GOT3 (cell line): ENCODE measurements at places on chromosomes 7 and 10.

- DNase-seq: no peak
Measured at GRCh38 chr10:68079434-68079833, 4.4 kb upstream of the HERC4 start.

- no peak for DNase-seq
Measured at GRCh38 chr7:22697876-22698606, 29.0 kb upstream of the IL6 start.

DNA sequence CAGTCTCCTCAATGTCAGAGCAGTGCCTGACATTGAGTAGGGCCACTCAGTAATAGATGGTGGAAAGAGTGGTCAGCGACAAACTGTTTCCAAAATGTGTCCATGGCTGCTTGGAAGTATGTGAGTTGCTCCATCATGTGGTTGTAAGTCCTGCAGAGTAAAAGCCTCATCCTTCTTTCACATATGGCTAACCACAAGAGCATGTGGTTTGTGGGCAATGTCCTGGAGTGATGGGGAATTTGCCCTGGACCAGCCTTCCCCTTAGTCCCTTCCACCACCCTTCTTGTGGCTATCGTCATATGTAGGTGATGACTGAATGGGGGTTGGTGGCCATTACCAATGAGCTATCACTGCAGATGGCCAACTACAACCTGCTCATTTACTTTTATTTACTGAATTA is 33.0 kb upstream of the PLXNA4 start:
- no peak for DNase-seq

- DNase-seq: no peak
Measured at GRCh38 chr10:132634241-132634946, 96.8 kb downstream of the INPP5A start.

- DNase-seq: no peak
Measured at GRCh38 chr10:53223851-53224250, 451.3 kb upstream of the MBL2 start.

GRCh38 chr10:4391683-4392082 is 434.3 kb upstream of the AKR1E2 start:
- DNase-seq: no peak

DNA sequence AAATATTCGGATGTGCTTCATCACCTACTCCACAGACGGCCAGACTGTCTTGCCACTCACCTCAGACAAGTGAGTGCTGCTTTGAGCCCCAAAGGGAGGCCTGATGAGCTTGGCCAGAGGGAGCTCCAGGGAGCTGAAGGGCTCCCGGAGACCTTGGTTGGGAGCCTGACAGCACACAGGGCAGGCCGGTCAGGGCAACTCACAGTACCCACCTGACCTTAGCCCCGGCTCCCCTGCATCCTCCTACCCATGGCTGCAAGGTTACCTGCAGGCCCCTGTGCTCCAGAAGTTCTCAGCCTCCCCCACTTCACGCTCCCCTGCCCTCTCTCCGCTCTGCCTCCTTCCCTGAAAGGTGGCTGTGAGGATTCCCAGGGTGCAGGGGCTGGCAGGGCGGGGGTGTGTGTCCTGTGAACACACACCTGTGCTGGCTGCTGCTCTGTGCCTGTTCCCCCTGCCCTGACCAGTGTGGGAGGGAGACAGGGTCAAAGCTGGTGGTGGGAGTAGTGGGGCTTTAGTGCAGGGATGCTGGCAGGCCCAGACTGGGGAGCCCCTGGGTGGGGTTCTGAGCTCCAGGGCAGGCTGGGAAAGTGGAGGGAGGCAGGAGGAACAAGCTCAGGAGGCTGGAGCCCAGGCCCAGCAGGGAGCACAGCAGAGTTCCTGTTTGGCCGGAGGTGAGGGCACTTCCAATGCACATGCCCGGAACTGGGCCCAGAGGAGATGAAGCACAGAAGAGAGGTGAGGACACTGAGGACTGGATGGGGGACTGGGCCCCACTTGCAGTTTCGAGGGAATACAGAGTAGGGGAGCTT is 7.2 kb downstream of the ANTXRL start:
- no peak for DNase-seq

- no peak for DNase-seq
Measured at GRCh38 chr7:37193087-37193774, 255.4 kb downstream of the ELMO1 start.

GRCh38 chr7:32048970-32049491 is 21.2 kb downstream of the PDE1C start:
- no peak for DNase-seq

DNA sequence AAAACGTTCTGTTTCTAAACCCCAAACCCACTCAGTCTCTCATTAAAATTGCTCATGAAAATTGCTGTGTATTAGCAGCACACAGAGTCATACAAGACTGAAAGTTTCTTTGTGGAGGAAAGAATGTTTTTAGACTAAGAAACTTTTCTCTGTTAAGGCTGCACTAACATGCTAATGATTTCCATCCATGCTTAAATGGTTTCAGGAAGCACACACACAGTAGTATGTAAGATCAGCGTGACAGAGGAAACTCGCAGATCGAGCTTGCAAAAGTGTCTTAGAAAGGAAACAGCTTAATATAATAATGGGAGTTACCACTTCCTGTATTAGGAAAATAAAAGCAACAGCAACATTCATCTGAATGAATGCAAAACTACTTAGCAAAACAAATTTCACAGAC is 112.7 kb downstream of the ICA1 start:
- DNase-seq: no peak

GRCh38 chr7:8113184-8113583 is 144.6 kb downstream of the GLCCI1 start:
- DNase-seq: no peak

- no peak for DNase-seq
Measured at GRCh38 chr10:26437637-26438461, at the start of gene APBB1IP. Gene APBB1IP, plus strand, starts transcription at chr10:26438341. Its CDS starts 53,986 bp downstream, at chr10:26492327.

GRCh38 chr7:39338716-39339115 is 227.5 kb upstream of the YAE1 start:
- no peak for DNase-seq

DNA sequence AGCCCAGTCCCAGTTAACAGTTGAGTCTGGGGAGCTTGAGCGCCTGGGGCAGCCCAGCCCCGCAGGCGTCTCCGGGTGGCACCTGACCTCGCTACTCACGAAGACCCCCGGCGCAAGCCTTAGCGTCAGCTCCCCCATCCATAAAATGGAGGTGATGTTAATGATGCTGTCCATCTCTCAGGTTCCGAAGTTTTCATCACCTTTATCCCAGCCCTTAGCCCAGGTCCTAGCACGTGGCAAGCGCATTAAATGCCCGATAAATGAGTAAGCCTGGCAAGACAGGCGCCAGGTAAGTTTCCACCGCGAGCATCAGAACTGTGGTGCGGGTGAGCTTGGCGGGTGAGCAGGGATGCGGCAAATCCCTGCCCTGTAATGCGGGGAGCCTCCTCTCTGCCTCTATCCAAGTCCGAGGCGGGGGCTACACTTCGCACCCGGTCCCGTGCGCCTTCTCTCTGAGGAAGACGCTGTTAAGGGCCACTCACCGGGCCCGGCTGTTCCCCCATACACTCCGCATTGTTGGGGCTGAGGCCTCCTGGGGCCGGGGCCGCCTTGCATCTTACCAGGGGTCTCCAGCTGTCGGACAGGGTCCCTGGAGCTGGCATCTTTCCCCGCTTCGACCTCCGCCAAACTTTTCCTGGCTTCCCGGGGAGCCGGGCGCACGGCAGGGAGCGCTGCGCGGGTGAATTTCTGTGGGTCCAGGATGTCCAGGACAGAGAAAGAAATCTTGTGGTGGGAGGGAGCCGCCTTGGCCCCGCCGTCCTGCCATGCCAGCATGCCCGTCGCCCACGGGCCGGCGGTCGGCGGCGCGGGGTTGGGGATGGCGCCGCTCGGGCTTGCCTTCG is 444 bp downstream of the NKX1-2 start:
- DNase-seq: no peak

- no peak for DNase-seq
Measured at GRCh38 chr10:60570272-60570865, 180.7 kb upstream of the ANK3 start.

DNA sequence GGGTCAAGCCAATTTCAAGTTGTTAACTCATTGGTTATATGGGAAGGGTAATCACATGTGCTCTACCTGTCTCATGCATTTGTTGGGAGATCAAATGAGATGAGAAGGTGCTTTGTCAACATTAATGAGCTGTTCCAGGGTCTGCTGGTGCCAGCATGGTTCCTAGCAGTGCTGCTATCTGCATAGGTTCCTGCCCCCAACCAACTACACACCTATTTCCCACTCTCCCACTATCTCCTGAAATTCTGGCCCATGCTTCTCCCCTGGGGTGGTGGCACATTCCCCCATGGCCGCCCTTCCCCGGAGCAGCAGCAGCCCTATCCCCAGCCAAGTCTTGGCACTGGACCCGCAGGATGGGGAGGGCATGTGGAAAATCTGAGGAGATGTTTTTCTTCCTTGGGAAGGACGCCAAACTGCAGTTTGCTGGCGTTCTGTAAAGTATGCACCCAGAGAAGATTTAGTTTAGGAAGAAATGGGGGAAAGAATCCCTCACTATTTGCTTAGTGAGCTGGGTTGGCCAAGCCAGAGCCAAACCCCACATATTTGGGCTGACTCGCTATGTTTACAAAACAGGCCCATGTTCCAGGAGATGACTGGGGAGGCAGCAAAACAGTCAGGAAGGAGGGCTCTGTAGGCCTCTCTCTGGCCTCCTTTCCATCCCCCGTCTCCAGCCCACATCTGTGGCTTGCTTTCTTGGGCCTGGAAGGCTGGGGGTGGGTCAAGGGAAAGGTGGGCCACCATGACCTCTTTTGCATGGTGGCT is 42.5 kb downstream of the PPP1R3C start:
- no peak for DNase-seq

- DNase-seq: no peak
Measured at GRCh38 chr7:107609811-107610261, 29.8 kb downstream of the BCAP29 start.

DNA sequence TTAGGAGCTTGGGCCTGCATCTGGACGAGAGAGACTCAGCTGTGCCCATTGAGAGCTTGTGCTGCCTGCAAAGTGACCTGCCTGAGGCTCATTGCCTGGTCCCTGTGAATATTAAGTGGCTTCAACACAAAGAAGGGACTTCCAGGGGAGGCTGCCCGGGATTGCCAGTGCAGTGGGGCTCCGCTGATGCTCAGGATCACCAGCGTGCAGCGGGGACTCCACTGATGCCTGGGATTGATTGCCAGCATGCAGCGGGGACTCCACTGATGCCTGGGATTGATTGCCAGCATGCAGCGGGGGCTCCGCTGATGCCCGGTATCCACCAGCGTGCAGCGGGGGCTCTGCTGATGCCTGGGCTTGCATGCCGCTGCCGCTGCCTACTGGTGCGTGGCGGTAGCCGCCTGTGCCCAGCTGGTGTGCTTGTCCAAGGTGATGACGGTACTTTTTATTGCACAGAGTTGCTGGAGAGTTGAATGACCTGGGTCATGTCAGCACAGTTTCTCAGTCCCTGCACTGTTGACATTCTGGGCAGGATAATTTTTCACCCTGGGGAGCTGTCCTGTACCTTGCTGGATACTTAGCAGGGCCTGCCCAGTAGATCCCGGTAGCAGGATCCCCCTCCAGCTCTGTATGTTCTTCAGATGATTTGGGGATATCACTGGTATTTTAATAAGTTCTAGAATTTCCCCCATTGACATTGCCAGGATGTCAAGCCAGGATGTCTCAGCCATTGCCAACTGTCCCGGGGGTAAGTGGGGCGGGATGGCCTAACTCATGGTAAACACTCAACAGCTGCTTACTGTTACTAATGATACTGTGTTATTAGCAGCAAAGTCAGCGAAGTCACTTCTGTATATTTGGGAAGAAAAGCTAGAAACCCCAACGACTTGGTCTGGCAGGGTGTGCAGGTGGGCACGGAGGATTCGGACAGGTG is 13.0 kb downstream of the DOCK1 start:
- no peak for DNase-seq

GRCh38 chr7:158424011-158424410 is 163.6 kb downstream of the PTPRN2 start:
- DNase-seq: no peak

DNA sequence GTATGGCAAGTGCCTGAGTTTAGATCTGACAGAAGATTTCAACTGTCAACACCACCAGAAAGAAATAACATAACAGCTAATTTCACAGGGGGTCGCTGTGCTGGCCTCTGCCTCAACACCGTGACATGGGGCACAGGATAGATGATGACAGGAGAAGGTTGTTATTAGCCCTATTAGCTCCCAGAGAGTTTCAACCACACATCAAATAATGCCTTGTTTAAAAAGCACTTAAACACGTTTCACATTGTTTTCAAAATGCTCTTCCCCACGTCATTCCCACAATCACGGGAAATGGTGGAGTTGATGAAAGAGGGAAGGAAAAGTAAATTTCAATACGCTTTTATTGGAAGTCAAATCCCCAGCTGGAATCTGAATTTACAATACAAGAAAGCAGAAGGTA is 184.7 kb downstream of the MAGI2 start:
- DNase-seq: no peak

DNA sequence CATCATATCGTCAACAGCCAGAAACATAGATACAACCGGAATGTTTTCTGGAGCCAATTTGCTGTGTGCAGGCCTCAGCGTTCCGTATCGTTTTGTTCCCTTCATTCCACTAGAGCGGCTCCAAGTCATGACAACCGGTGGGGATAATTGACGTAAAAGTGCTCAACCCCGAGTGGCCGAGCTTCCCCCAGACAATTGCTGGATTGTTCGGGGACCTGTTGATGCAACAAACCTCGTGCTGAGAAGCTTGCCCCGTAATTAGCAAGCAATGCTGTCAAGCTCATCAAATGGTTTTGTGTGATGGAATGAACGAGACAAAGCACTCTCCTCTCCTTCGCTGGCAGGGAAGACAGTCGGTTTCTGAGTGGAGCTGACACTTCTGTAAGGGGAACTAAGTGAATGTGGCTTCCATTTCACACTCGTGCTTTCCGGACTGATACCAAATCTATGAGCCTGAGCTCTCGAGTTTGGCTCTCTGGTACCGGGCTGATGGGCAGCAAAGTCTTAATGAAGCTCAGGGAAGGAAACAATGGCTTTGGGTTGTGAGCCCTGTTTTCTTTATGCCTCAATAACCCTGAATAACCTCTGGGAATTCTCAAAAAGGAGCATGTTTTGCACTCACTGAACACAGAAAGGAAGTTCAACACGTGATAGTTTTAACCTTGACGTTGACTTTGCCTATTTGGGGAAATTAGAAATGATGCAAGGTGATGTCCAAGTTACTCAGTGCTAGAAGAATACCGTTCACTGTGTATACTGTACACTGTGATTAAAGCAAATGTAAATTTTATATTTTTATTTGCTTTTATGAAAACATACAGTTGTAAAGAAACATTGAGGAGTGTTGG is 220.5 kb downstream of the BAMBI start:
- DNase-seq: no peak

GRCh38 chr10:130045091-130045652 is 65.5 kb downstream of the C10orf143 start:
- peak; percentile 45 for DNase-seq

DNA sequence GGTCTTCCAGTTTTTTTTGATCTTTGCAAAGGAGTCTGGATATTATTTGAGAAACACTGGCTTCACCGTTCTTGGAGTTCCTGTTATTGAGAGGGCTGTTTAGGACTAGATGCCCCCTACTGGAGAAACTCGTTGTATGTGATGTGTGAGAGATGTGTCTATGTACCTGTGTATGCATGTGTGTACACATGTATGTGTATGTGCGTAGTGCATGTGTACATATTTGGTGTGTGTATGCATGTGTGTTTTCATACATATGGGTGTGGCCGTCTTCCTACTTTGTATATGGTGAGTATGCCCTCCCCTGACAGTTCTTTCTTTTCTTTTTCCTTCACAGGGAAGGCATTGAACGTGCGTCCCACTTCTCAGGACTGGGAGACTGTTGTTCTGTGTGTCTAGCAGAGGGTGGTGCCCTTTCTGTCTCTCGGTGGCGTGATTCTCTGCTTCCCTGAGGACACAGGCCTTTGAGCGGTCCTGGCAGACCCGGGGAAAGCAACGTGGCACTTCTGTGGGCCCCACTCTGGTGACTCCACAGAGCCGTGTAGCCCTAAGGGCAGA is 3.0 kb upstream of the CALHM3 start:
- no peak for DNase-seq

- no peak for DNase-seq
Measured at GRCh38 chr10:110413049-110413783, 84.5 kb upstream of the DUSP5 start.
